ENCODE measurements at places on chromosomes 16 and 17.

DNA sequence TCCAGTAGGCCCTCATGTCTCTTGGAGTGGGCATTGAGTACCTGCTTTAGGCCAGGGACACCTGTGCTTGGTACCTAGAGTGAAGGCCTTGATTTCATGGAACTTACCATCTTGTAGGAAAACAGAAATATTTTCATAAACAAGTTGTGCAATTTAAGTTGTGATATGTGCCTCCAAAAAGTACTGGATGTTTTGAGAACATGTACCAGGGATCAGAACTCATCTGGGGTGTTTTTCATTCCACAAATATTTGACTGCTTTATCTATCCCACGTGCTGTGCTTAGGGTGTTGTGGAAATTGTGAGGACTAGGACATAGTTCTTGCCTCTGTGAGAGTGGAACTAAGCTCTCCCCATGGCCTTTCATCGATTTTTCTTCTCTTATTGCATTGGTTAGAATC lies 8.8 kb downstream of the NKD1 start:
- no peak for DNase-seq

DNA sequence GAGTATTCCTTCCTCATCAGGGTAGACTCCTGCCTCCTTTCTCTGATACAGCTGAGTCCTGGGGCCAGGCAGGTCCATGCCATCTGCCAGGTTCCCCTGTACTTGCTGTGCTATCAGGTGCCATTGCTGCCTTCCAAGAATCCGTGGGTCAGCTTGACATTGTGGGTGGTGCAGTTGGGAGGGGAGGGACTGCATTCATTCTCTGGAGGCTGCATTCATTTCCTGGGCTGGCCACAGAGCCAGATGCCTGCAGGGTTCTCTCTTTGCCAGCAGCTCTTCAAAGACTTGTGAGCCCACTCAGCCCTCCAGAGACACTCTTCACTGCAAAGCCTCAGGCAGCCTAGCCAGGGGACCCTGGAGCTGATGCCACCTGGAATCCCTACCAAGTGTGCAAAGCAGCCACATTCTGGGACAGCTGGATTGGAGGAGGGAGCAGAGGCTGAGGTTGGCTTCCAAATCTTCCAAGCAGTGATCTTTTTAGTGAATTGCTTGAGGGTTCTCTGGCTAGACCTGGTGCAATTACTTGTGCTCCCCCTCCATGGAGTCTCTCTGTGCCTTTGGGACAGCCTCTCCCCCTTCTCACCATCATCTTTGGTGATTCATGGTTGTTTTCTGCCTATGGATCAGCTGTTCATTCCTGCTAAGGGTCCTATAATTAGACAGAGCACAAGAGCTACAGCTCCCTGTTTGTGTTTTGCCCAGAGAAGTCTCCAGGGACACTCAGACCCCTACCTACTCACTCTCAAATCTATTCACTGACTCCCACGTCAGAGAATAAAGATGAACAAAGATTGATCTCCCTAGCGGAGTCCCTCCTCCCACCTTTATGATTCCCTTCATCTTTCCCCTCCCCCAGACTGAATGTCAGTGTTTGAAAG lies 20.9 kb downstream of the ANKFN1 start:
- DNase-seq = no peak

DNA sequence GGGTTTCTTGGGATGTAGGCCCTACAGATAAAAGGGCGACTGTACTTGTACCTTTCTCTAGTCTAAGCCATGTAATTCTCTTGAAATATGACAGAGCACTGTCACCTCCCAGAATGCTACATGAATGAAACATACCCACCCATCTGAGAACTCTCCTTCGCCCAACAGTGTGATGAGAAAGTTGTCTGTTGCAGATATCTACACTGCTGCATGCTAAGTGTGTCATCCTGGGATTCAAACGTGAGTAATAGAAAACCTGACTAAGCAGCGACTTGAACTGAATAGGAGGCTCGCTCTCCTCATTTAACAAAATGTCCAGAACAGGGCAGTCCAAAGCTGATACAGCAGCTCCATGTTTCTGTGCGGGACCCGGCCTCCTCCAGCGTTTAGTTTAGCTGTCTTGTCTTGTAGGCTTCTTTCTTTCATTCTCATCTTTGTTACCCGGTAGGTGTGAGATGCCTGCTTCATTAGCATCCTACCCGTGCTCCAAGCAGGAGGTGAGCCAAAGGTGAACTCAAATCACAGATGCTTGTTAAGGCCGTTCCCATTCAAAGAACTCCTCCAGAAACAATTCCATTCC lies 211.9 kb downstream of the PRKCA start:
- DNase-seq = no peak

GRCh38 chr17:56481659-56482058 lies 111.8 kb upstream of the NOG start:
- DNase-seq = no peak
